ENCODE measurements at places on chromosomes 4 and X. TPM values are rescaled to one million over a fixed set of nuclear protein-coding genes. Genes with fewer than 3 reads are reported as not detected.

GRCh38 chr4:119493419-119493818 is 135.2 kb downstream of the PDE5A start:
- H3K27ac ChIP-seq: no peak overlapping the region
- no peak for DNase-seq
- no peaks in the 10 kb centered on the region for H3K4me1 ChIP-seq
- no peak overlapping the region for H3K4me3 ChIP-seq
- no peaks in the 10 kb centered on the region for H3K27me3 ChIP-seq

- no peak for DNase-seq
- peaks cover 15% of the 10 kb centered on the region for H3K27me3 ChIP-seq
- peaks cover 5% of the 10 kb centered on the region for H3K36me3 ChIP-seq
- H3K27ac ChIP-seq: no peak overlapping the region
- H3K4me1 ChIP-seq: peaks cover 11% of the 10 kb centered on the region
- no peak overlapping the region for H3K4me3 ChIP-seq
These were observed 6.2 kb upstream of the SETD7 start for GRCh38 chr4:139562067-139562684.

DNA sequence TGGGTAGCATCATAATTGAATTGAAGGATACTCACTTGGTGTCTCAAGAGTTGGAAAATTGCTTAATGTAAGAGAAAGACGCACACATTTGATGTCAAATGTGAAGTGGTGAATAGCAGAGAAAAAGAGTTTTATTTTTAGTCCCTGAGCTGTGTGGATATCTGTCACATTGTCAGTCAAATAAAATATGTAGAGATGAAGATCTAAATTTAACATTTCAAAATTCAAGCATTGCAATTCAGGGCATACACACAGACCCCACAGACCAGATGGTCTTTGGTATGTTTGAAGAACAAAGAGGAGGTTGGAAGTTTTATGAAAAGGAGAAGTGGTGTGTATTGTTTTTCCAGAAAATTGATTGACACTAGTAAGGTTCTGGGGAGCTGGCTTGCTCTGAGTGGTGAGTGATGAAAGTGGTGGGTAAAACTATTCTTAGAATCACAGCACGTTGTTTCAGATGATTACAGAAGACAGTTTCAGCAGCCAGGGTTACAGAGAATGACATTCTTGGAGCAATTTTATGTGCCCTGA is 44.9 kb upstream of the BBS12 start:
- no peaks in the 10 kb centered on the region for H3K4me1 ChIP-seq
- H3K27ac ChIP-seq: no peak overlapping the region
- no peak for DNase-seq
- H3K4me3 ChIP-seq: no peak overlapping the region

- H3K36me3 ChIP-seq: no peaks in the 10 kb centered on the region
- peak overlapping the region; percentile 47 for H3K4me3 ChIP-seq
- DNase-seq: no peak
- H3K27me3 ChIP-seq: peaks cover 4% of the 10 kb centered on the region
- H3K27ac ChIP-seq: peak overlapping the region; percentile 78
These were observed 199.2 kb downstream of the RASL11B start for GRCh38 chr4:53061091-53061850.

DNA sequence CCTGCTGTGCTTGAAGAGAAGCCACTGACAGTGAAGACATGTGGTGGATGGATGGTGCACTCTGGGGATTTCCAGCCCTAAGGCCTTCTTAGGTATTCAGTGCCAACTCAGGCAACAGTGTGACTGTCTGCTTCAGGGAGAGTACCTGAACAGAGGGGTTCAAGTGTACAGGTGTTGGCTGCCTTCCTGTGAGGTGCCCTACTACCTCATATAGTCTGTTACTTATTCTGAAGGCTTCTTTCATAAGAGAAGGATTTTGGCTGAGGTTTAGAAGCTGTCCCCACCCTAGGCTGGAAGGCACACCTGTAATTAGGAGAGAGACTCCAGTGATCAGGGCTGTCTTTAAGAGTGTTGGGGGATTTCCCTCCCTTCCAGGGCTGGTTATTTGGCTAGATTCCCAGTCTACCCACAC is 1.8 kb downstream of the FTHL17 start:
- H3K4me1 ChIP-seq: no peaks in the 10 kb centered on the region
- no peak overlapping the region for H3K4me3 ChIP-seq
- no peak for DNase-seq
- no peaks in the 10 kb centered on the region for H3K27me3 ChIP-seq

DNA sequence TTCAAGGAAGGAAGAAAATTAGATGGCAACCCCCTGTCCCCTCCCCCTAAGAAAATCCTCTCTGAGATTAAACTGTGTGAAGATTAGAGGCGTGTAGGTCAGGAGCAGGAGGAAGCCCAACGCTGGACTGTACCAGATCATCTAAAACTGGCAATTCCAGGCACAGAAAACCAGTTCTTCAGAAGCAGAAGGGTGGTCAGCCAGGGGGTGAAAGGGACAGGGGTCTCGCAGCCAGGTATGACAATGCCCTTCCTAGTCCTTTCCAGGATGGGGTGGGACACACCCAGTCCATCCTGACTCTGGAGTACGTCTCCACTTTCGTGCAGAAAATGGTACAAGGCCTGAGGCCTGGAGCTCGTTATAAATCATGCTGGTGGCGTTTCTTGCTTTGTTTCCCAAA is 3.3 kb upstream of the RHOH start:
- no peak overlapping the region for H3K27ac ChIP-seq
- no peak overlapping the region for H3K4me3 ChIP-seq
- H3K36me3 ChIP-seq: no peaks in the 10 kb centered on the region
- DNase-seq: no peak
- peaks cover 3% of the 10 kb centered on the region for H3K4me1 ChIP-seq

- no peak for DNase-seq
- H3K4me3 ChIP-seq: no peak overlapping the region
- no peaks in the 10 kb centered on the region for H3K4me1 ChIP-seq
- no peaks in the 10 kb centered on the region for H3K27me3 ChIP-seq
- H3K27ac ChIP-seq: no peak overlapping the region
These were observed 23.3 kb downstream of the BRCC3 start for GRCh38 chrX:155094468-155095061.

GRCh38 chrX:317424-318067 is 1.1 kb downstream of the GTPBP6 start:
- peaks cover 6% of the 10 kb centered on the region for H3K36me3 ChIP-seq
- DNase-seq: peak; percentile 95
- no peaks in the 10 kb centered on the region for H3K4me1 ChIP-seq
- peaks cover 11% of the 10 kb centered on the region for H3K27me3 ChIP-seq
- peak overlapping the region; percentile 89 for H3K4me3 ChIP-seq
- peak overlapping the region; percentile 91 for H3K27ac ChIP-seq

DNA sequence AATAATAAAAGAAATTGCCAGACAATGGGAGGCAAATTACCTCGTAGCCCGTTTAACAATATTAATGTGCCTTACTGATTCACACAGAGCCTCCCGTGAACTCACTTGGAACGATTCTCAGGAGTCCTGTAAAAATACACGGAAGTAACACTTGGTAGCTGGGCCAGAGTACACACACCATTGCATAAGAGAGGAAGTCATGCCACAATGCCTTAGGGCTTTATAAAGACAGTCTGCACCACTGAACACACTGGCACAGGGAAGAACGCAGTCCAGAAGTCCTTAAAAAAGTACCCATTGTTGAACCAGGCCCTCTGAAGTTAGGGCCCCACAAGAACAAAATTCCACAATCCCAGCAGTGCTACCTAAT is 15.1 kb downstream of the SLC2A9 start:
- no peaks in the 10 kb centered on the region for H3K27me3 ChIP-seq
- no peak overlapping the region for H3K4me3 ChIP-seq
- H3K4me1 ChIP-seq: no peaks in the 10 kb centered on the region
- H3K27ac ChIP-seq: no peak overlapping the region
- no peaks in the 10 kb centered on the region for H3K36me3 ChIP-seq

Gene MAGEA4
- not detected for total RNA-seq

Gene GYPE
- total RNA-seq: not detected

Gene ANOS1
- total RNA-seq: 1.0 TPM

Gene EXOC1L
- total RNA-seq: 0.83 TPM

Gene GAGE1
- not detected for total RNA-seq

Gene TRIML2
- total RNA-seq: not detected

Gene TMSB15A
- total RNA-seq: 213 TPM
